SHP77 (cell line): ENCODE measurements at places on chromosomes 2 and 18.

GRCh38 chr2:48693645-48694044 lies 61.9 kb downstream of the LHCGR start:
- no peak for DNase-seq

DNA sequence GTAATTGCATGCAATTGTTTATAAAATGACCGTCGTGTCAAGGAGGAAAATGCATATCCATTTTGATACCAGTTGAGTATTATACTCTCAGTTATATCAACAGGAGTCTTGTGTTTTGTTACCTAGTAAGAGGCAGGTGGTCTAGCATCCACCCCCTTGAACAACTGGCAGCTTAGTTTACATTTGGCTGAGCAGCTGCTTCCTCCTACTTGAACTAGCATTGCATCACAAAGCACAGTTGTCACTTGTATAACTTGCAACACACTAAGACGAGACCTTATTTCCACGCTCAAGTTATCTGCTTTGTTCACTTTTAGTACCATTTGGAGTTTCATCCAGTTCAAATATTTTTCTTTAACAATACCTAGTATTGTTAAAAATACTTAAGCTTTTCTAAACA lies 75.4 kb upstream of the UBE2E3 start:
- DNase-seq: peak; percentile 94

DNA sequence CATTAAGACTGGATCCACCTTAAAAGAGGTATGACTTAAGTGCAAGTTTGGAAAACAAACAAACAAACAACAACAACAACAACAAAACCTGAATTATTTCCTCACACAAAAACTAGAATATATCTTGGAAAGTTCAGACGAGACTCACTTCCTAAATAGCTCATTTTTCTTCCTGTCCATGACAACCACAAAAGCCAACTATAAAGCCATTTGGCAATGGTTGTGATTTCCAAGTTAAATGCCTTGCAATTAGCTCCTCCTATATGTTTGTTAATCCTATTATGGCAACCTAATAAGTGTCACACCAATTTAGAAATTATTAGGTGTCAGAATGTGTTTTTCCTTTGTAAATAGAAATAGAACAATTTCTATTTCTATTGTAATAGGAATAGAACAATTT lies 91.6 kb upstream of the ARL5A start:
- no peak for DNase-seq

- no peak for DNase-seq
Measured at GRCh38 chr2:12834239-12834638, 117.5 kb downstream of the TRIB2 start.

GRCh38 chr2:234453216-234453615 lies 43.7 kb downstream of the ARL4C start:
- DNase-seq: no peak

GRCh38 chr18:77393519-77393918 lies 143.9 kb downstream of the GALR1 start:
- DNase-seq: no peak

DNA sequence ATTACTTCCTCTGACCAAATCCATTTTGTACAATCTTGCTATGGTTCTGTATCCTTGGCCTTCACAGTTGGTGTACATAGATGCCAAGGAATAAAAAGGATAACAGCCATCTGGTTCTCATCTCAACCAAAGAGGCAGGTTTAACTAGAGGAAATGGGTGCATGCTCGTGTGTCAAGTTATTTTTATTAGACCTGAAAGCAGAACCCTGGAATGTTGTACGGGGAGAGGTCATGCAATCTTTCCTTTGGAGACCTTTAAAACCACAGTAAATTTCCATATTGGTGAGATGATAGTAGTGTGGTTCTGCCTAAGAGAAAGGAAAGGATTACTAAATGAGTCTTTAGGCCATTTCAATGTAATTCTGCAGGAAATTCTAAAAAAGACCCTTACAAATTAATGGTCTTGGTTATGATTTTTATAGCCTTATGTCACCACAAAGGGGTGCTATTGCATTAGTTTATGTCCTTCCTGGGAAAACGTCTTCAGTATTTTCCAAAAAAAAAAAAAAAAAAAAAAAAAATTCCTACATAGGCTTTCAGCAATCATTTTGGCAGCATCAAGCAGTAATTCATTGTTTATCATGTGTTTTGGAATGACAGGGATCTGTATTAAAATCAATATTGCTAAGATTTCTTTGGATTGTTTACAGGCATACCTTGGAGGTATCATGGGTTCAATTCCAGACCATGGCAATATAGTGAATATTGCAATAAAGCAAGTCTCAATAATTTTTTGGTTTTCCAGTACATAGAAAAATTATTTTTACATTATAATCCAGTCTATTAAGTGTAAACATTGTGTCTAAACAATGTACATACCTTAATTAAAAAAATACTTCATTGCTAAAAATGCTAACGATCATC lies 270.8 kb downstream of the NYAP2 start:
- DNase-seq: no peak

DNA sequence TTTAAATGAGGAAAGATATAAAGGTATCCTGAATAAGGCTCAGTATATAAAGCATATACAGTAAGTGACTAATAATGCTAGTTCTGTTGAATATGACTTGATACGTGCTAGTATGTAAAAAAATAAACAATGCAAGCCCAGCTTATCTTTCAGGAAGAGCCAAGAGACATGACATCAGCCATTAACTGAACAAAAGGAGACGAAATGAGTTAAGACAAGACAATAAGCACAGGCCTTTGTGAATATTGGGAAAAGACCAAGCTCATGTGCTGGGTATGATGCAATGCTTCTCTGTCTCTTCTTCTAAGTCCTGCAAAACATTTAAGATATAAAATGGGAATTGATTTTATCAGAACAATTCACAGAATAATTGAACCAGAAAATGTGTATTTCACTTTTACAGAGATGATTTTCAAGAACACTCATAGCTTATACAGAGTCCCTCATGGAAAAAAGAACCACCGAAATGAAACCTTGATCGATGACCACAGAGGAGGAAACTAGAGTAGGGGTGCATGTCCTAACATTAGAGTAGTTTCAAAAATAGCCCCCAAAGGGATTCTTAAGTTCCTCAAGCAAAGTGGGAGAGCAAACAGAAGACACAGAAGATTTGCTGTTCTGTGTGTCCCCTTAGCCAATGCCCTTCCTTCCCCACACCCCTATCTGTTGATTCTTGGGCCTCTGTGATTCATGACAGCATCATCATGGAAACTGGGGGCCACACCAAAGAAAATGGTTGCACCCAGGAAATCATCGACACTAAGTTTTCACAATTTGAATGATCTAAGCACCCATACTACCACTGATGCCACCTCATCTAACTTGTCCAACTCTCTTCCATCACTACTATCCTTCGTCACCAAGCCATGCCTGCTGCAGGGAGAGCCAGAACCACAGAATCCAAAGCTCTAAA lies 68.0 kb upstream of the CRIM1 start:
- no peak for DNase-seq

GRCh38 chr2:55763721-55764120 lies 70.1 kb upstream of the PNPT1 start:
- no peak for DNase-seq

DNA sequence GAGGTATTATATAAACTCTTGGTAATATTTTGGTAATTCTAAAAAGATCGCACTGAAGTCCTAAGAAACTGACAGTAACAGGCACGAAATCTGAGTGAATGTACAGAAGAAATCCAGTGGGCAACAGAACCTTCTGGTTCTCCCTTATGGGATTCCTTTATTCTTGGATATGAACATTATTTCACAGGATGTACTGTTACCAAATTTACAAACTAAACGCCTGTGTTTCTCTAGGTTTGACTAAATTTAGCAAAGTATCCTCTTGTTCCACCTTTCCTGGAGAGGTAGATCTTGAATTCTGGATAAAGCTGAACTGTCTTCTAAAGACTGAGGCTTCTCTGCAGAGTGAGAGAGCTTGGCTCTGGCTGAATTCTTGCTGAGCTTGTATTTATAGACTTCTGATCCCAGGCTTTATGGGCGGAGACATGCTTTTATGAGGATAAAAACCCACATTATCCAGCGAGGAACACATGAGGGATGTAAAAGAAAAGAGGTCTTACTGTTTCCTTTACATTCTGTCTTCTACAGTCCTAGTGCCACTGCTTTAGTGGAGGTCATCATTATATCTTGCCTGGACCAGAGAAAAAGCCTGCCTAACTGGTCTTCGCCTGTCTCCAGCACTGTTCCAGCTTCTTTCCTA lies 220.8 kb downstream of the CDH2 start:
- DNase-seq: no peak

DNA sequence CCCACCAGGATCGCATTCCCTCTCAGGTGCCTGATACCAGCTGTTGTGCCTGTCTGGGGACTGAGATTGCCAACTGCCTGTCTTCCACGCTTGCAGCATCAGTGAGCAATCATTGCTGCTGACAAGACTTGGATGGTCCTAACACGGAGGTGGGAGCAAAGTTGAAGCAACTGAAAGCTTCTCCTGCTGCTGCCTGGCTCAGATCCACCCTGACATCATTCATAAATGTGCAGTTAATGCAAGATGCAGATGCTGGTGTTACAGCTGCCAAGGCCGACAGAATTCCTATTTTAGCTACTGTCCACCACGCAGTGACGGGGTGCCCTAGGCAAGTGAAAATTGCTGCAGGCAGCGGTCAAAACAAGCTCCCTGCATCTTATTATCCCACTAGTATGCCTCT lies 131.4 kb downstream of the VWC2L start:
- DNase-seq: no peak

DNA sequence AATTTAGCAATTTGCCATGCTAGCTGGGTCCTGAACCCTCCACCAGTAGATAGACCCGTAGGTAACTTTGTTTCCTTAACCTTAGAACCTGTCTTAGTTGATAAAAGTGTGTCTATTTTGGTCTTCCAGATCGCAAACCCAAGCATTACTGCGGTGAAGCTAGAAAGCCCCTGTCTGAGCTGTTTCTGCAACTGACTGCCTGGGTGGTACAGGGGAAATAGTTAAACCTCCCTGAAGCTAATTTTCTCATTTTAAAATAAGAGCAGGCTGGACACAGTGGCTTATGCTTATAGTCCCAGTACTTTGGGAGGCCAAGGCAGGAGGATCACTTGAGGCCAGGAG lies 101.7 kb upstream of the MSH2 start:
- no peak for DNase-seq

GRCh38 chr2:171515672-171516298 lies 6.5 kb upstream of the CYBRD1 start:
- no peak for DNase-seq

DNA sequence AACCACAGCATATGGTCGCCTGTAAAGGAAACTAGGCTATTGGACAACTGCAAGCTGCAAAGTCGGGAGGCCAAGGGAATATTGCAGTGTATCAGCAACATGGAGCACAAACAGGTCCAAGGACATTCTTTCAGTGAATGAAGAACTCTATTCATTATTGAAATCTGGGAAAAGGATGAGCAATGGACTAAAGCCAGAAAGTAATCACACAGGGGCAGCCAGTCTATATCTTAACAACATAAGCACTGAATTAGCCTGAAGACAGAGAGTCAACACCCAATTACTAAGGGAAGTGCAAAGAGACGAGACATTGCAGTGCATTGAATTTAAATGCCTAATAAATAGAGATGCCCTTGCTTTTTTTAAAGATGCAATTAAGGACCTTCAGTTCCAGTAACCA lies 615.5 kb upstream of the SETBP1 start:
- no peak for DNase-seq

GRCh38 chr18:59359576-59359952 lies 499 bp upstream of the LMAN1 start:
- no peak for DNase-seq

- no peak for DNase-seq
Measured at GRCh38 chr18:652131-652530, 5.3 kb upstream of the TYMS start.

DNA sequence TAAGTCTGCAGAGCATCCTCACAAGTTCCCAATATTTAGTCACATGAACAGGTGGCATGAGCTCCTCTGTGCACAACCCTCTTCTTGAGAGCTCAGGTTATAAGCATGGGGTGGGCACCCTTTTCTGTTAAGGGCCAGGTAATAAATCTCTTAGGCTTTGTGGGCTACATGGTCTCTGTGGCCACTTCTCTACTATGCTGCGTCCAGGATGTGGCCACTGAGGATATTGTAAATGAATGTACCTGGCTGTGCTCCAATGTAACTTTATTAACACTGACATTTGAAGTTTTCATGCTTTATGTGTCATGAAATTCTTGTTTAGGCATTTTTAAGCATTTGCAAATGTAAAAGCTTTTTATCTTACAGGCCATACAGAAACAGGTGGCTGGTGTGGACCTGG lies 116.8 kb upstream of the ST6GAL2 start:
- DNase-seq: no peak

DNA sequence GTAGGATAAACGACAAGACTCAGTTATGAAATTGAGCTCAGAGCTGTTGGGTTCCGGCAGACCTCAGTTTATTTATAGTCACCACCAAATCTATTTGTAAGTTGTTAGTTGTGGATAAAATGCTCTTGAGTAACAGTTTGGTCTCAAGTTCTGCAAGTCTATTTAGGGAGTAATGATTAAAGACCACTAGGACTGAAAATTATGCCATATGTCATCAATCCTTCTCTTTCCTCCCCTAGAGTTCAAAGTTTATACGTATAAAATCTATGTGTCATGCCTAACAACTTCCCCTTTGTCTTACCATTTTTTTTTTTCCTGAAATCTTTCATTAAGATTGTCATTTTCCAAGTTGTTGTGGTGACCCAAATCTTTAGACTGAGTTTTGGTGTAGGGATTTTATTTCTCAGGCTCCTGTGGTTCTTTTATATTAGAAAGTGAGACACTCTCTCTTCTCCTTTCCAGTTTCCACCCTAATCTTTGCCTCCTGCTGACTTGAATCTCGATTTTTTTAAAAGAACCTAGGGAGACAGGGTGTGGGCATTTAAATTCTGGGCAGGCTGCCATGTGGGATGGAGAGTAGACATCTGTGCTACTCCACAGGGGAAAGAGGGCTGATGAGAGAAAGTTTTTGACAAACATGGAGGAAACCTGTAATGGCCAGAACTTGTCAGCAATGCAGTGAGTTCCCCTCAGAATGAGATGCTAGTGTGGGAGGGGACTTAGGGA lies 51.0 kb downstream of the LAMA3 start:
- DNase-seq: no peak

- no peak for DNase-seq
Measured at GRCh38 chr2:75464348-75464946, 96.3 kb downstream of the EVA1A start.

- DNase-seq: no peak
Measured at GRCh38 chr2:68767031-68767961, 32.7 kb downstream of the ARHGAP25 start.

GRCh38 chr2:134207589-134208209 lies 46.2 kb upstream of the MGAT5 start:
- peak; percentile 40 for DNase-seq

GRCh38 chr2:37652199-37652640 lies 19.2 kb downstream of the CDC42EP3 start:
- no peak for DNase-seq
